HT1080 (cell line): ENCODE measurements at places on chromosomes 3 and 15. TPM values are rescaled to one million over a fixed set of nuclear protein-coding genes. Genes with fewer than 3 reads are reported as not detected.

DNA sequence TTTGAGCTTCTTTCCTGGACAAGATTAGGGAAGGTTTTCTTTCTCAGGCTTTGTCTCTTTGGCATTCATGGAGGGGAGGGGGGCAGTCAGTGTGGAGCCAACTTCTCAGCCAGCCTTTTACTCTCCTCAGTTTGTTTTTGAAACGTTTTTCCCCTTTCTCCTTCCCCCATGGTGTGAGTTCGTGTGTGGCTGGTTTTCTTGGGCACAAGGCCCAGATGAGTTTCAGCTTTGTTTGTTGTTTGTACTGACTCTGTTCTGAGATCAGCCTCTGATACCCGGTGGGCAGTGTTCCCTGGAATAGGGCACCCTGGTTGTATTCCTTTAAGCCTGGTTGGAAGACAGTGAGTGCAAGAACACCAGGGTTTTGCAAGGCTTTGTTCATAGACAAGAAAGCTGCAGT lies 168.2 kb upstream of the RARB start:
- no peak for DNase-seq

GRCh38 chr15:78540871-78541743 lies 863 bp downstream of the PSMA4 start:
- no peak for DNase-seq

DNA sequence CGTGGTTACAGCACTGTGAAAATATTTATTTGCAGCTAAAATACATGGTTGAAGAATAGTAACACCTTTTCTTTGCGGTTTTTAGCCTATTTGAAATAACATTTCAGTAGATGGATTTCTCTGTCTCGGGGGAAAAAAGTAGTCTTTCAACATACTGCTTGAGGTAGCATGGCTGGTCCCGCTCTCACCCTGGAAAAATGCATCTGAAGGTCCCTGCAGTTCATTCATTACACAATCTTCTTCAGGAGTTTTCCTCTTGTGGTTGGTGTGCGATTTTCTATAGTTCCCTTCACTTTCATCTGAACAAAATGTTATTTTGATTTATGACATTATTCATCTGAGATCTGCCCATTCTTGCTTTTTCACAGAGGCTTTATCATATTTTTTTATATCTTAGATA lies 75.9 kb downstream of the STRIT1 start:
- no peak for DNase-seq

DNA sequence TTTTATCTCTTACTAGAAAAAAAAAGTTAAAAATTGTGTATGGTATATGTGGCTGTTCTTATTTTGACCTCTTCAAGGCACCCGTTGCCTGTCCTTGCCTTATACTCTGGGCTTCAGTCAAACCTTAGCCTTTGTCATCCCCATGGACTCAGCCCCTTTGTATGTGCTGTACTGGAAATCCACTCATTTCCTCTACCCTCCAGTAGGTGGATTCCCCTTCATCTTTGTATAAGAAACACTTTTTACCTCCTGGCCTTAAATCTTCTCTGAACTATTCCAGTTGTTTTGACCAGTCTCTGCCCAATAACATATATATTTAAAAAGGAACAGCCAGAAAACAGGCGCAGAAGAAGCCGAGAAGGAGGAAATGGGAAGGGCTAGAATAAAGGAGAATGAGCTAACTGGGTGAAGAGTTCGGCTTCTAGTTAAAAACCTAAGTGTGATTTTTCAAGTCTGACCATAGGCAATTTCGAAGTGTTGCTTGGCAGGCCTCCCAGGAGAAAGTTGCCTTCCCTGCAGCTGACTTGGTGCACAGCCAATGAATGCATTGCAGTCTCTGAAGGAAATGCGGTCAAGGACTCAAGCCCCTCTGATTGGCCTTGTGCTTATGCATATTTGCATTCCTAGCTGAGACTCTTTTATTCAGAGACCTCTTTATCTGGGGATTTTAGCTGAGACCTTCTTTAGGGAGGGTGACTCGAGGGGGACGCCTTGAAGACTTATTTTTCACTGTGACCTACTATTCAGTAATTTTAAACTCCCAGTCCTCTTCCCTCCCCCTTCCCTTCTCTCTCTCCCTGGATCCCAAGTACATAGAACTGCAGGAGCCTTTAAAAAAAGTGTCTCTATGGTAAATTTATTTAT lies 277.4 kb downstream of the ROBO1 start:
- no peak for DNase-seq

GRCh38 chr3:116815321-116815720 lies 105.7 kb downstream of the TUSC7 start:
- DNase-seq, result no peak

DNA sequence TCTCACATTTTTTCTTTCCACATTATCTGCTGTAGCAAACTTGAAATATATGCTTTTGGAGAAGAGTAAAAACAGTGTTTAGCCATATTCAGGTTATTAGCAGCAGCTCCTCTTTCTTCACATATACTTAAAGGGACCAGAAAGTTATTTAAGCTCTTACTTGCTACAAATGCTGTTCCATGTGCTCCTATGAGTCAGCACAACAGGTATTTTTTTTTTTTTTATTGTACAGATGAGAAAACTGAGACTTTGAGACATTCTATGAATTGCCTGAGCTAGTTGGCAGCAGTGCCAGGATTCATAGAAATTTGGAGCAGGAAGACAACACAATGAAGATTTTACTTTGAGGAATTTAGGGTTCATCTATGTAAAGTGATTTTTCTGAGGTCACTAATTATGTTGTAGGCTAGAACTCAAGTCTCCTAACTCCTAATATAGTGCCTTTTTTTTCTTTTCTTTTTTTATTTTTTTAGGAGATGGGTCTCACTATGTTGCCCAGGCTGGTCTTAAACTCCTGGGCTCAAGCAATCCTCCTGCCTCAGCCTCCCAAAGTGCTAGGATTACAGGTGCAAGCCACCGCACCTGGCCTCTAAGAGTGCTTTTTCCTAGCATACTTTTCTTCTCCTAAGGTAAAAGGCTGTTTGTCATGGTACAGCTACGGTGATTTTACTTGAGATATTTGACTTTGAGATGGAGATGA lies 23.6 kb downstream of the SETD5 start:
- DNase-seq, result peak; percentile 74

- DNase-seq, result no peak
Observed at GRCh38 chr15:41631880-41632470, 28.2 kb upstream of the MGA start.

The NEIL1 gene
- total RNA-seq, result 0.60 TPM in 1 of 2 replicates, not detected in the other

The SCAANT1 gene
- total RNA-seq, result not detected in 2 replicates

The IL5RA gene
- total RNA-seq, result not detected in 2 replicates
